ENCODE measurements at places on chromosomes 3 and 15.
A peak's percentile ranks its signal among the peaks of the same experiment; 100 is the strongest.

GRCh38 chr3:4751029-4751501 is 228.2 kb upstream of the BHLHE40 start:
- DNase-seq, result no peak

DNA sequence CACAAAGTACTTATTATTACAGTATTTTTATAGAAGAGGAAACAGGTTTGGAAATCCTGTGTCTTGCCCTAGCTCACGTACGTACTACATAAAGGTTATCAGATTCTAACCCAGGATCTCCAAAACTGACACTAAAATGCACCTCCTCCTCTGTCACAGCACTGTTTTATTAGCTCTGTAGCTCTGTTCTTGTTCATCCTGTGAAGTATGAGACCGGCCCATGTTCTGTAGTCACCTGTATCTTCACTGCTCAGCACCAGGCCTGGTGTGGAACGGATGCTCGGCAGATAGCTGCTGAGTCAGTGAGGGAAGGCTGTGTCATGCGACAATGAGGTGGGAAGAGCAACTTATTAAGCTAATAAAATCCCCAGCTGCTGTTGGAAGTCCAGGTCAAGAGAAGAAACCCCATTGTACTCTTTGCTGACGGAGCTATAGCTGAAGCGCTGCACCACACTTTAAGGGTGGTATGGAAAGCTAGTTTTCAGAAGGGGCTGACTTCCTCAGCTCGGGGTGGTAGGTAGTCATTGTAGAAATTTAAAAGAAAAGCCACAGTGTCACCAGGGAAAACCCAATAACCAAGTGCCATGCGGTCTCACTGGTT is 22.8 kb downstream of the BCL2A1 start:
- peak; percentile 14 for DNase-seq

GRCh38 chr3:138406606-138407005 is 27.8 kb upstream of the ESYT3 start:
- DNase-seq, result no peak

- no peak for DNase-seq
These were observed 320.3 kb upstream of the TGFBR2 start for GRCh38 chr3:30286007-30286669.

- no peak for DNase-seq
These were observed 313.4 kb upstream of the NECTIN3 start for GRCh38 chr3:110758208-110758607.

DNA sequence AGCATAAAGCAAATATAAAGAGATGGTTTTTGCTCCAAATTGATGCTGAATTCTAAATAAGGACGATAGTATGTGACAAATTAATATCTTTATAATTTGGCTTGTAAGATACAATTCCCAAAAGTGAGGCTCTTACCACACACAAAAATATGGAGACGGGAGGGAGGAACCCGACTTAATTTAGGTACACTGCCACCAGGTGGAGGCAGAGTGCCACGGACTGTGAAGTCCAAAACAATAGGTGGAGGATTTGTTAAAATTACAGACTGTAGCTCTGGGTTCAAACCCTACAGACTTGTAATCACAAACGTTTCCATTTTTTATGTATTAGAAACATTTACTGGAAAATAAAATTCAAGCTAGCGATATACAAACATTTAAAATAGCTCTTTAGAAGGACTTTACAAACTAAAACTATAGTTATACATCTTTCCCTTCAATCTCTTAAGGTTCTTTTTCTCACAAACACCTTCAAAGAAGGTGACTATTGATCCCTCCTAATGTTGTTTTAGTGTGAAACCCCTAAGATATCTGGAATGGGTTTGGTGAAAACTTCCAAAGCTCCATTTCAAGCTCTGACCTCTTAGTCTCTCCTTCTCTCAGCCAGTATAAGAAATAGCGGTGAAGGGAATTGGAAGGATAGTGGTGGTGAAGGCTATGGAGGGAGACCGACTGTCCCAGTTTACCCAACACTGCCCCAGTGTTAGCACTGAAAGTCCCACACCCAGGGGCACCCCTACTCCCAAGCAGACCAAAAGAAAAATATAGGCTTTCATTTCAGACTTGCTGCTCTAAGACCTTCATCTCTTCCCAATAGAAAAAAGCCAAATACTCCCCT is 89.7 kb downstream of the AQP9 start:
- peak; percentile 89 for DNase-seq

- DNase-seq, result no peak
These were observed 292.5 kb downstream of the ZPLD1 start for GRCh38 chr3:102727340-102727739.

GRCh38 chr15:56856934-56857333 is 61.5 kb upstream of the TCF12 start:
- no peak for DNase-seq

- DNase-seq, result peak; percentile 4
These were observed 90.6 kb downstream of the ABI3BP start for GRCh38 chr3:100902572-100902971.

DNA sequence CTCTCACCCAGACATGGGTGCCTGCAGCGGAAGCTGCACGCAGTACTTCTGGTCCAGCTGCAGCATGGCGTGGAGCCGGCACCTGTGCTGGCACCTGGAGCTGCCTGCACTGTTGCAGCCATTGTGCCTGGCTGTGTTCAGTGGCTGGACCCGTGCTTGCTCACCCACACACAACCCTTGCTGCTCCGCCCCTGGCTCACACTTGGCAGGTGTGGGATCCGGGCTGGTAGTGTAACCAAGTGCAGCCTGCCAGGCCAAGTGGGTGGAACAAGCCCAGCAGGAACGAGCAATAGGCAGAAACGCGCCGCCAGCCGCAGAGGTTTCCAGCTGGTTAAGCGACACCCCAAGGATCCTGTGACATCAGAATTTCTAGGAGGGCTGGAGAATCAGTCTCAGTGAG is 11.2 kb upstream of the SCAPER start:
- no peak for DNase-seq

DNA sequence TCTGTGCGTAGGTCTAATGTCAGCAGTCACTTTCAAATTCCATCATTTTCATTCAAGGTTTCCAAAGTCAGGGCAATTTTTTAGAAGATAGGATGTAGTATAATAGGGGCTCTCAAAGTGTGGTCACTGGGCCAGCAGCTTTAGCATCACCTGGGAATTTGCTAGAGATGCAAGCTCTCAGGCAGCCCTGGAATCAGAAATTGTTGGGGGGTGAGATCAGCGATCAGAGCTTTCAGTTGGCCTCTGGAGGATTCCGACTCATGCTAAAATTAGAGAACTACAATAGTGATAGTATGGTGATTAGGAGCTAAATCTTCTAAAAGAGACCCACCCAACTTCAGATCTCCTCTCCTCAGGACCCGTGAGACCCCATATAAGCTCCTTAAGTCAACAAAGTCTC is 2.4 kb upstream of the FRMD4B start:
- DNase-seq, result no peak

DNA sequence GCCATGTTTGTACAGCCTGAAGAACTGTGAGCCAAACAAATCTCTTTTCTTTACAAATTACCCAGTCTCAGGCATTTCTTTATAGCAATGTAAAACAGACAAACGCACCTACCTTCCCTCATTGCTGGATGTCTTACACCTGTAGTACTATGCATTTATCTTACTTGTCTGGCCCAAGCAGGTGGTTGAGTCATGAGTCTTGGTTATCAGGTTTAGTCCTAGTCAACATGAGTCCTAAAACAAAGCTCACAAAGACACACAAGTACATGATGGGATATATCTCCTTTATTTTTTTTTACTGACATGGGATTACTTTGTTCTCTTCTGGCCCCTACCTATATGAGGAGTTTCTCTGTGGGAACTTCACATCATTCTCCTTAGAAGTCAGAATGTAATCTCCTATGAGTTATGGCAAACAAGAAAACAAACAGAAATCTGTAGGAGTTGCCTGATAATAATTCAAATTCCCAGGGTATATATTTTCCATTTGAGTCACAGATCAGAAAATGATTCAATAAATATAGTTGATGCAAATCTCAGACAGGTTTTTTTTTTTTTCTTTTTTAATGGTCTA is 33.6 kb upstream of the PLSCR2 start:
- DNase-seq, result no peak

GRCh38 chr15:76289582-76289981 is 21.7 kb downstream of the ETFA start:
- peak; percentile 28 for DNase-seq

DNA sequence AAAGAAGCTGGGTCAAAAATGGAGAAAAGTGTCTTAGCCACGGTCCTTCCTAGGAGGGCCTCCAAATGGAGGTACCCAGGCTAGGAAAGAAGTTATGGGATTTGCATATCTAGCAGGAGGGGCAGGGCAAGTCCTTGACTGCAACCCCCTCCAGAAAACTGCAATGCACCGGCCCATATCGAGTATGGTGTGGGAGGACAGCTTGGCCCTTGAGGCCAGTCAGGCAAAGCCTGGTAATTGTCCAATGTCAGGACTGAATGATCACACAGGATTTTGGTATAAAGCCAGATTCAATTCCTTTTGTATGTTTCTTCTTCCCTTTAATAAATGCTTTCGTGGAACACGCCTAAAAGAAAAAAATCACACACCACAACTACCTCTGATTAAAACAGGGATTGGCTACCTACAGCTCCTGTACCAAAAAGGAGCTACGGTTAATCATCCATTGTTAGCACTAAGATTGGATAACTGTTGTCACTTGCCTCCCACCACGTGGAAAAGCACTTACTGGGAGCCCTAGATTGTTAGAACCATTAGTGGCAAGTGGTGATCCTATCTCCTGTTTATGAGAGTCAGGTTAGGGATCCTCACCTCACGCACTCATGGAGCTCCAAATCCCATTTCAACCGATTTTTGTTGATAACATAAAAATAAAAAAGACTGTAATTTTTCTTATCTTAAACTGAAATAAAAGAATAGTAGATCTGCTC is 1.2 kb downstream of the ZNF770 start:
- DNase-seq, result peak; percentile 63

- DNase-seq, result no peak
These were observed 33.3 kb downstream of the RYR3 start for GRCh38 chr15:33344111-33344510.

- DNase-seq, result no peak
These were observed 178.2 kb upstream of the LPP start for GRCh38 chr3:187975561-187976364.

DNA sequence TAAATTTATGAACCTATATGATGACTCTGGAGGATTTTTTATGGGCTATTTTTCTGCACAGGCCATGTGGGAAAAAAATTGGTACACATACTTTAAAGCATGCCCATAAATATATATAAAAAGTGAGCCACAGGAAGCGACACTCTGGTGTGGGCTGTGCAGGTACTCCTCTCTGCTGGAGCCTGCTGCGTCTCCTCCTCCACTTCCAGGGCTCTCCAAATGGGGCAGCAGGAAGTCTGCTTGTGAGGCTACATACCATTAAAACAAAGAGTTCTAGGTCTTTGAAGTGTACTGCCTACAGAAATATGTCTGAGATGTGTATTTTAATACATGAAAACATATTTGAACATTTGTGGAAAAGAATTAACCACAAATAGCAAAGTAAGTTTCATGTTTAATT is 135.1 kb downstream of the CTNNB1 start:
- DNase-seq, result no peak
